Activated naive CD4-positive, alpha-beta T cell treated with anti-CD3 and anti-CD28 coated beads for 36 hours (primary cell): ENCODE measurements at places on chromosomes 13 and 19.

DNA sequence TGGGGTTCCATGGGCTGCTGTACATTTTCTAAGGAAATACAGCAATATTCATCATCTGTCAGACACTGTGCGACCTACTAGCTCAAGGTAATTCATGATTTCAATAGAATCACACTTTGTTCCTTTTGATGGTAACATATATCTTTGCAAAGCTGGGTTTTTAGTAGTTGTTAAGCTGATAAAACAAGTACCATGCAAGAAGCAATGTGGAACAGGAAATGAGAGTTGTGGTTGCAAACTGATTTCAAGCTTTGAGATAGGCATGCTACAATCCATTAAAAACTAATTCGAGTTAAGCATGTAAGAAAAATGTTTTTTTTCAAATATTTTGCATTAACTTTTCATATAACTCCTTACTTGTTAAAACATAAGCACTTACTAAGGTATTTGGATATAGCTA lies 6.8 kb upstream of the MBNL2 start:
- no peak for DNase-seq

DNA sequence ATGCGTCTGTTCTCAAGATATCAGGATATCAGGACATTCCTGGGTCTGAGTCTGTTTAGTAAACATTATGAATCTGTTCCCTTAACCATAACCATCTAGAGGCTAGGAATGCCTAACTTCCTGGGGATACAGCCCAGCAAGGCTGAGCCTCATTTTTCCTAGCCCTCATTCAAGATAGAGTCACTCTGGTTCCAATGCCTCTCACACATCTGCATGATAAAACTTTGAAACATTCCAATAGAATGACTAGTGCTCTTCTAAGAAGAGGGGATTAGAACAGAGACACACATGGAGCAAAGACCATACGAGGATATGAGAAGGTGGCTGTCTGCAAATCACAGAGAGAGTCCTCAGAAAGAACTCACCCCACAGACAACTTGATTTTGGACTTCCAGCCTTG lies 20.6 kb upstream of the CABP5 start:
- DNase-seq, result no peak

DNA sequence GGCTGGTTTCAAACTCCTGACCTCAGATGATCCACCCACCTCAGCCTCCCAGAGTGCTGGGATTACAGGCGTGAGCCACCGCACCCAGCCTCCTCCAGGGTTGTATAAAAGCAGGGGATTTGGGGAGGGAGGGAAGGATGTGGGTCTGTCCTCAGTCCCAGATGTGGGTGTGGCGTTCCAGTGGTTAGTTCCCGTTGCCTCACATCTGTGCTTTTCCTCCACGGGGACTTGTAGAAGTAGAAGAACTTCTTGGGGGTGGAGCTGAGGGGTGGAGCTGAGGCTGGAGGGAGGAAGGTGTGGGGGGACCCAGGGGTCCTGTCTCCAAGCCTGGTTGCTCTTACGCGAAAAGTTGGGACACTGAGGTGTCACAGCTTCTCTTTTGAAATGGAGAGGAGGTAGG lies 514 bp upstream of the MCEMP1 start:
- no peak for DNase-seq

DNA sequence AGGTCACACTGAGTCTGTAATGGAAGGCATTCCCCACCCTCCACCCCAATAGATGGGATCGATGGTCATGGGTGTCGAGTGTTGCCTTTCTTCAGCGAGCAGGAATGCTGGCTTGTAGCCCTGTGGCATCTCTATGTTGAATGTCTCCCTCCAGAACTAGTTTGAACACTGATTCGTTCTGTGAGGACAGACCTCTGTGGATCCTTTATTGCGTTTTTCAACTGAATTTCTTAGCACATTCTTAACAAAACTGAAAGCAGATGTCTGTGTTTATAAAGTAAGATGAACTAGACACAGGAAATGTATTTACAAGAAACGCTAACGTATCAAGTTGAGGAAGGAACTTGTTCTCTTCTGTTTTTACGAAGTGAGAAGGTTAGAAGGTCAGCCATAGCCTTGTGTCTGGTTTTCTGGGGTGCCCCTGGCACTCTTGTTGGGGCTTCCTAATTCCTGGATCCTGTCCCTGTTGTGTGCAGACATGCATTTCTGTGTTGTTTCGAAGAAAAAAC lies 36.8 kb upstream of the TM9SF2 start:
- DNase-seq, result peak; percentile 22

- peak; percentile 28 for DNase-seq
These were observed 415.0 kb downstream of the FOXO1 start for GRCh38 chr13:40251343-40252032.

GRCh38 chr13:87444135-87444534 lies 227.0 kb upstream of the SLITRK5 start:
- no peak for DNase-seq

DNA sequence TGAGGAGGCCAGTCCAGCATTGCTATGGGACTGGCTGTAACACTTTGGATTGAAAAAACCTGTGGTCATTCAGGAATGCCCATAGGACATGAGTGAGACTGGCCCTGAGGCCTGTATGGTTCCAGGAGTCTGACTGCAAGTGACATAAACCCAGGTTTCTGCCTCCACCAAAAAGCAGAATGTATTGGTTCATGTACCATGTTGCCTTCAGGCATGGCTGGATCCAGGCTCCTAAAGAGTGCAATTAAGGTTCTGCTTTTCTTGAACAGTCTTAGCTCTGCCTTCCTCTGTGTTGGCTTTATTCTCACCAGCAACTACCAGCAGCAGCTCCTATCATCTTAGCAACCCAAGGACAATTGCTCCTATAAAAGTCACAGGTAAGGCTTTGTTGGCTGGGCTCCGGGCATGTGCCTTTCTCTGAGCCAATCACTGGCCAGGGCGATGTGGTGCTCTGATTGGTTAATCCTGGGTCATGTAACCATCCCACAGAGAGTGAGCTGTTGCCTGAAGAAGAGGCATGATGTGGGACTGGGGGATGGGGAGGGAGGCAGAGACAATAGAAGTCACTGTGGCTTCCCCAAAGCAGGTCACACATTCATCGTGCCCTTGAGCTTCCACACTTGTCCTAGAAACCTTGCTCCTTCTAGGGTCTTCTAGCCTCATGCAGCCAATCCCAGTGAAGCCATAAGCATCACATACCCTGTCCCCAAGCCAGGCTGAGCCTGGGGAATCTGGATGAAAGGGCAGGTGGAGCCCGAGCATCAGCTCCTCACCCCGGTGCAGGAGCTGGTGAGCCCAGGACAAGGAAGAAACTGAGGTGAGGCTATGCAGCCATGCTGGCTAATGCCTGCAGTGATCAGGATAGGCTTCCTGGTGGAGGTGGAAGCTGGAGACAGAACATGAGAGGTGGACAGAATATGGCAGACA lies 123.9 kb downstream of the URI1 start:
- no peak for DNase-seq

DNA sequence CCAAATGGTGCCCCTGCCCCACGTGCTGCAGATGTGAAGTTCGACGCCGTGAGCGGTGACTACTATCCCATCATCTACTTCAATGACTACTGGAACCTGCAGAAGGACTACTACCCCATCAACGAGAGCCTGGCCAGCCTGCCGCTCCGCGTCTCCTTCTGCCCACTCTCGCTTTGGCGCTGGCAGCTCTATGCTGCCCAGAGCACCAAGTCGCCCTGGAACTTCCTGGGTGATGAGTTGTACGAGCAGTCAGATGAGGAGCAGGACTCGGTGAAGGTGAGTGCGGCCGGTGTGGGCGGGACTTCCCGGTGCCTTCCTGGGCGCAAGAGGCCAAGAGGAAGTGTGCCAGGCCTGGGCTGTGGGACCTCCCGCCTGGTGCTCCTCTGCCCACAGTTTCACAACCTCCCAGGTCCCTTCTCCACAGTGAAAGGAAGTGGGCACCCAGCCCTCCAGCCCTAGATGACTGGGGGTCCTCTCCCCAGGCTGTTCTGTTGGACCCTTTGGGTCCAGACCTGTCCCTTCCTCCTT lies 14.1 kb upstream of the RELB start:
- no peak for DNase-seq

- no peak for DNase-seq
These were observed 65.8 kb upstream of the UQCRFS1 start for GRCh38 chr19:29278716-29279115.

DNA sequence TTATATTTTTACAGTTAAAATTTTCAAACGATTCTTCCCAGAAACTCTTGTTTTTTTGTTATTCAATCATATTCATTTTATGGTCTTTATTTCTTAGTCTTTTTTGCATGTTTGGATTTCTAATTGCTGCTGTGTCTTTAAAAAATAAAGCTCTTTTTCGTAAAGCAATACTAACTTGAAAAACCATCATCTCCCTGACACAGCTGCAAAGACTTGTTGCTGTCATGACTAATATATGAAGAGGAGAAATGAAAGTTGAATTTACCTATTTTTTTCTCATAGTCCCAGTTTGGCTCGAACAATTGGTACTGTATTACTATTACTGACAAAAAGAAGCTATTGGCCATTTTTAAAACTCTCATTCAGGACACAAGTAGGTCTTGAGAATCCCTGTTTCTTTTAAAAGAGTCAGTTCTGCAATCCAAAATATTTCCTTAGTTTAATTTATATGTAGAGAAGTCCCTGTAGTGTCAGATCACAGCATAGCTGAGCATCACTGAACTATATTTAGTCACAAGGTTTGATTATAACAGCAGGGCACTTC lies 12.1 kb upstream of the SPART start:
- no peak for DNase-seq

DNA sequence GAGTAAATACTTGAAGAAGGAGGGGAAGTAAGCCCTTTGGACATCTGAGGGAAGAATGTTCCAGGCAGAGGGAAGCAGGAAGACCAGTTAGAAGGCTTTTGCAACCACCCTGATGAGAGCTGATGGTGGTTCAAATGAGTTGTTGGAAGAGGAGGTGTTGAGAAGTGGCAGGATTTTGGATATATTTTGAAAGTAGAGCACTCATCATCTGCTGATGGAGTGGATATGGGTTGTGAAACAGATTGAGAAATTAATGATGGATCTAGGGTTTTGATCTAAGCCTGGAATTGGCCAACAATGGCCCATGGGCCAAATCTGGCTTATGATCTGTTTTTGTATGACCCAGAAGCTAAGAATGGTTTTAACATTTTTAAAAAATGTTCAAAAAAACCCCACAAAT lies 230.7 kb downstream of the NDFIP2 start:
- DNase-seq, result no peak

GRCh38 chr19:29612801-29613595 lies 6.9 kb downstream of the POP4 start:
- no peak for DNase-seq

DNA sequence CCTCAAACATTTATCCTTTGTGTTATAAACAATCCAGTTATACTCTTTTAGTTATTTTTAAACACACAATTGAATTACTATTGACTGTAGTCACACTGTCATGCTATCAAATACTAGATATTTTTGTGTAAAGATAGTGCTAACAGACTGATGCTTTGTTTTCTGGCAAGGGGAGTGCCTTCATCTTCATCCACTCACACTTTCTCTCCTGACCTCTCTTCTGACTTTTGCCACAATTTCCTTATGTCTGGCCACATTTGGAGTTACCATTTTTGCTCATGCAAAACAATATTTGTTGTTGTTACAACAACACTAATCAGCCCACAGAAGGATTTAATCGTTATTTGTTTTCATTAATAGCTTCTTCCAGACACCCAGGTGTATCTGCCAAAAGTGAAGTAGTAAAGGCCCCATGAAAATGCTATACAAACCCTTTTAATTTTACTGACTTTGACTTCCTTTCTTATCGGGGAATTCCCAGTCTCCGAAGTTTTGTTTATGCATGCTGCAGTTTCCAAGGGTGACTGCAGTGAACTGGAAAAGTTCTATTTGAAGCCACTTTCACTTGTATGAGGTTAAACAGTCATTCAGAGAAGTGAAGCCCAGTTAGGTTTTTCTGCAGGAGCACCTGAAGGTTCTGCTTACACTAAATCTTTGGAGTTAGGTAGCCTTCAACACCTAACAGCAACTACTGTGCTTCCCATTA lies 66.1 kb upstream of the FRY start:
- no peak for DNase-seq

- no peak for DNase-seq
These were observed 38.2 kb downstream of the RFXAP start for GRCh38 chr13:36857253-36857652.

DNA sequence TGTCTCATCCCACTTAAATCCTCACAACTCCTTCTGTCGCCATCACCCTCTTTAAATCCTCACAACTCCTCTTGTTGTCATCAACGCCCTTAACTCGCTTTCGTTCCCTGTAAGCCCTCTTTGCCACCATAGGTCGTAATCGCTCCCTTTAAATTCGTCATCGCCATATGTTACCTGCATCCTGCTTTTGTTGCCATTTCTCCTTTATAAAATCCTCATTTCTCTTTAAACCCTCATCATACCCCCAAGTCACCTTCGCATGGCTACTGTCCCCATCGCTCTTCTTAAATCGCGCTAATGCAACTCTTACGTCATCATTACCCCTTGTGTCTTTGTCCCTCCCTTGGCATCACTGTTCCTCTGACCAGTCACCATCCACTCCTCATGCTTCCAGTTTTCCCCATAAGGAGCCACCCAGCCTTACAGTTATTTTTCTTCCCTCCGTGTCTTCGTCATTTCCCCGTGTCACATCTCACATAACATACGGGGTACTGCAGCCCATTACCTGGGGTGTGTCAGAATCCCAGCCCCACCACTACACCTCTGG lies 539 bp downstream of the PLD3 start:
- DNase-seq, result peak; percentile 34

DNA sequence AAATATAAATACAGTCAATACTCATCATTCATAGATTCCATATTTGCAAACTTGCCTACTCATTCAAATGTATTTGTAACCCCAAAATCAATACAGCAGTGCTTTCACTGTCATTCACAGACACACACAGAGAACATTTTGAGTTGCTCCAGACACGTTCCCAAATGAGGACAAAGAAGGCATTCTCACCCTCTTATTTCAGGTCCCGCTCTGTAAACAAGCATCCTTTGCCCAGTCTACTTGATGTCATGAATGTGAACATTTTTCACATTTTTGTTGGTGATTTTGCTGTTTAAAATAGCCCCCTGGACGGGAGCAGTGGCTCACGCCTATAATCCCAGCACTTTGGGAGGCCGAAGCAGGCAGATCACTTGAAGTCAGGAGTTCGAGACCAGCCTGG lies 15.5 kb downstream of the C19orf47 start:
- no peak for DNase-seq

- DNase-seq, result no peak
These were observed 11.6 kb upstream of the DNMT1 start for GRCh38 chr19:10206226-10206885.

DNA sequence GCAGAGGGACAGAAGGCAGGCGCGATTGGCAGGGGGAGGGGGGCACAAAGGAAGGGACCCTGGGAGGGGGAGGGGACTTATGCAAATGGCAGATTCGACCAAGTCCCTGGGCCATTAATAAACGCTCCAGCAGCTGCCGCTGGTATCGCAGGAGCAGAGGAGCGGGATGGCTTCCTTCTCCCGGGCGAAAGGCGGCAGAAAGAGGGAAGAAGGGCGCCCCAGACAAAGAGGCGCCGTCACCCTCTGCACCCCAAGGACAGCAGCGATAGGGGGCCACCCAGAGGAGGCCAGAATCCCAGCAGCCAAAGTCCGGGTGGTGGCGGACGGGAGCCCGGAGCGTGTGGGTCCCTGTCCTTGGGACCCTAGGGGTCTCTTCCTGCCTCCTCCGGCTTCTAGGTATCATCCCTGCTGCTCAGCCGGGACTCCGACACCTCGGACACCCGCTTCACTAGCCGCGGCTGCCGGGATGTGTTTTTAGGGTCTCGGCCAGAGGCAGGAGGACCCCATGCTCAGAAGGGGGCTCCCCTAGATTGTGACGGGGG lies 1.9 kb downstream of the PTPRS start:
- peak; percentile 15 for DNase-seq
